Left cardiac atrium (tissue), 4 donors: ENCODE measurements at places on chromosomes 2 and 18.
A peak's percentile ranks its signal among the peaks of the same experiment; 100 is the strongest.

DNA sequence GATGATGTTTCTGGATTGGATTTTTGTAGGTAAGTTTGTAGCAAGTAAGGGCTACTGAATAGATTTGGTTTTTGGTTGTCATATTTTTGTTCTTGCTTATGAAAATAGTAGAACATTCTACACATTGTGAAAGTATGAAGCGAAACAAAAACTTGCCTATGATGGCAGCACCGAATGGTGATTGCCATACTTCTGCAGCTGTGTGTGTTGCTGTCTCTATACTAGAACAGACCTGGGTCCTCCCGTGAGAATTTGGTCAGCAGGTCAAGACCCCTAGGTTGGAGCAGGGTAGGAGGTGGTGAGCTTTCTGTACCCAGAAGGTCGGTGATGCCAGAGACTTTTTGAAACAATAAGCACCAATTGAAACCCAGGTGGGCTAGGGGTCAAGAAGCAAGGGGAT is 322.6 kb downstream of the PRKCE start:
- no peak for DNase-seq

DNA sequence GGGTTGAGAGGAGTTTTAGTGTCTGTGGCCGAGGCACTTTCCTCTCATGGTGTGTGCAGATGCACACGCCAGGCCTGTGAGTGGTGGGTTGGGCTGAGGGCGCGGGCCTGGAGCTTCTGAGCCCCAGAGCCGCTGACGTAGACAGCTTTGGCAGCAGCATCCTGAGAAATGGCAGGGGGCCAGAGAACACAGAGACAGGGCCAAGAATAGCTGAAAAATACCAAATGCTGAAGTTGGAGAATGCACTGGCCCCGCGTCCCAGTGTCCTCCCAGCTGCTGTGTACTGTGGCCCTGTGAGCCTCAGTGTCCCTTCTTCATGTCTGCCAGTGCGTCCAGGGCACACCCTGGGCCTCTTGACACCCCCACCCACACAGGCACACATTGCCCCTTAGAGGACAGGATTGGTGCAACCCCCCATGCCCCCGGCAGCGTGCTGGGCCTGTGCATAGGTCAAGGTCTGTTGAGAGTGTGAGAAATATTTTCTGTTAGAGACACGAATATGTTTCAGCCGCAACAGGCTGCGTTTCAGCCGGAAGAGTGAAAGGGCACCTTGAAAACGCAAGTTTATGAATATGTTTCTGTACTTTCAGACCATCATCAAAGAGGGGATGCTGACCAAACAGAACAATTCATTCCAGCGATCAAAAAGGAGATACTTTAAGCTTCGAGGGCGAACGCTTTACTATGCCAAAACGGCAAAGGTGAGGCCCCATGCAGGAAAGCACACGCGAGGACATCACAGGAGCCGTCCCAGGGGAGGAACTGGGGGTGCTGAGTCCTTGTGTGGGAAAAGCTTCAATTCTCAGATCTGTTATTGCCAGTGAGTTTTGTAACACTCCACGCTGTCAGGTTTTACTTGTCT is 33.6 kb downstream of the DGKD start:
- peak; percentile 93 for DNase-seq

- no peak for DNase-seq
These were observed 8.5 kb upstream of the UNC80 start for GRCh38 chr2:209763106-209763505.

- no peak for DNase-seq
These were observed 134.5 kb downstream of the ZEB2 start for GRCh38 chr2:144385381-144385780.
